ENCODE measurements at places on chromosomes 5 and 9.

DNA sequence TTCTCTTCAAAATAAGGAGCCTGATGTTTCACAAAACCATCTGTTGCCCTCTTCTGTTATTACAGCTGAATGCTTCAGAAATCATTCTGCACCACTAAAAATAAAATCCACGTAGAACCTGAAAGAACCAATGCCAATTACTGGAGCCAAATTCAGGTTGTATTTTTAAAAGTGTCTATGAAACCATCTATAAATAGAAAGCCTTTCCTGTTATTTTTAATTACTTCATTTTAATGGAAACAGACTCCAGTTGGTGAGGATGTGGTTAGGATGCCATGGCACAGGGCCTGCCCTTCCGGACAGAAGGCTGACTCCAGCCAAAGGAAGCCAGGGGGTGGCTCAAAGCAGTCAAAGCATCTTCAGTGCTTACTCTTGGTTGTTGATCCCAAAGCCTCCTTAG, 119.8 kb downstream of the TENT4A start:
- DNase-seq: no peak

DNA sequence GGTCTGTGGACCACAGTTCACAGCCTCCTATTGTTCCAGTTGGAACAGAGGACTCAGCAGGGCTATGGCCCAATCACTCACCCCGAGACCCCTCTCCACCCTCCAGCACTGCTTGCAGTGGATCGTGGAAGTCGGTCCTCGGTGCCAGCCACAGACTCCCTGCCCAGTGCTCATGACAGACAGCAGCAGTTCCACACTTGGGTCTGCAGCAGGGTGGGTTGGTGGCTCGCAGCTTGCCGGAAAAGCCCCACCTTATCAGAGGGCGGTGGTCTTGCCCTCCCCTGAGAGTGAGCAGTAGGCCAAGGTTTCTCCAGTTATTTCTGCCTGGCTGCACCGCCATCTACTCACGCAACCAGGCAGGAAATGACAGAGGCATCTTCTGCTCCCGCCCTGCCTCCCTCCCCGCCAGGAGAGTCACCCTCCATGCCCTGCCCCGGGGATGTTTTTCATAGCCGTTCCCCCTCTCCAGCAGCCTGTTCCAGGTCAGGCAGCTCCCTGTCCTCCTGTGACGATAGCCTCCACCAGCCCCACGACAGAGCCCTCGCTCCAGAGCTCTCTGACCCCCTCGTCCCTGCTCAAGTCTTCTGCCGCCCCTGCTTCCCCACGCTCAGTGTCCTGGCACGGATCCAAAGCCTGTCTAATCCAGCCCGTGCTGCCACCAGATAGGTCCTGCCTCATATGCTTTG, 34.5 kb downstream of the UNC5A start:
- no peak for DNase-seq

DNA sequence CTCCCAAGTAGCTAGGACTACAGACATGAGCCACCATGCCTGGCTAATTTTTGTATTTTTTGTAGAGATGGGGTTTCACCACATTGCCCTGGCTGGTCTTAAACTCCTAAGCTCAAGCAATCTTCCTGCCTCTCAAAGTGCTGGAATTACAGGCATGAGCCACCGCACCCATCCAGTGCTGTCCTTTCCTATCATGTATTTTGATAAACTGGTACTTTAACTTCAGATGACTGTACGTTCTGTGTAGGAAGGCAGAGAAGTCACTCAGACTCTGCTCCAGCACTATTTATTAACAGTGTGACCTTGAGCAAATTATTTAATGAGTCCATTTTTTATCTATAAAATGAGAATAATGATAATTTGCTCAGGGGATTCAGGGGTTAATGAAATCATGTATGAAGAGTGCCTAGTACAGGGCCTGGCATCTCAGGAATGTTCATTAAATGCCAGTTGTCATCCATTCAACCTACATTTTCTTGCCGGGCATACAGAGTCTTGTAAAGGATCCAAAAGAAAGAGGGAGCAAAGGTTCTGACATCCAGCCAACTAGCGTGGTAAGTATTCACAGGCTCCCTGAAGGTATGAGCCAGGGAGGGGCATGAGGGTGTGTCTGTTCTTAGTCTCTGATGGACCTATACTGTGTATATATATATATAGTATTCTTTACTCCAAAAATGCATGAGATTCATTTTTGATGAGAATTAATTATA, 201.9 kb downstream of the PBX3 start:
- no peak for DNase-seq

DNA sequence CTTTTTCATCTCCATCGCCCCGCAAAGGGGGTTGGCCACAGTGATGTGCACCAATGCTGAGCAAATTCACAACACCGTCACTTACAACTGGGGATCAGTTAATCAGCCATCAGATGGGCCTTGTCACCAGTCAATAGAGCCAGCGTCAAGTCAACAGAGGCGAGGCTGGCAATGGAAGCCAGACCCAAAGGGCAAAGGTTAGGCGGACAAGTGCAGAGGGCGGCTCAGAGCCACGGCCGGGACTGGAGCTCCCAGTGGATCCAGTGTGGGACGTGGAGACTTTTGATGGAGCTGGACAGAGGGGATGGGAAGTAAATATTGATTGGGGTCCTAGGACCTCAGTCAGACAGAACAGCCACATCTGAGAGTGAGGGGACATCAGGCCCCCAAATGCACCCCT, 45.7 kb downstream of the DUSP1 start:
- no peak for DNase-seq

GRCh38 chr9:84271531-84271900, 69.0 kb downstream of the SLC28A3 start:
- DNase-seq: no peak

DNA sequence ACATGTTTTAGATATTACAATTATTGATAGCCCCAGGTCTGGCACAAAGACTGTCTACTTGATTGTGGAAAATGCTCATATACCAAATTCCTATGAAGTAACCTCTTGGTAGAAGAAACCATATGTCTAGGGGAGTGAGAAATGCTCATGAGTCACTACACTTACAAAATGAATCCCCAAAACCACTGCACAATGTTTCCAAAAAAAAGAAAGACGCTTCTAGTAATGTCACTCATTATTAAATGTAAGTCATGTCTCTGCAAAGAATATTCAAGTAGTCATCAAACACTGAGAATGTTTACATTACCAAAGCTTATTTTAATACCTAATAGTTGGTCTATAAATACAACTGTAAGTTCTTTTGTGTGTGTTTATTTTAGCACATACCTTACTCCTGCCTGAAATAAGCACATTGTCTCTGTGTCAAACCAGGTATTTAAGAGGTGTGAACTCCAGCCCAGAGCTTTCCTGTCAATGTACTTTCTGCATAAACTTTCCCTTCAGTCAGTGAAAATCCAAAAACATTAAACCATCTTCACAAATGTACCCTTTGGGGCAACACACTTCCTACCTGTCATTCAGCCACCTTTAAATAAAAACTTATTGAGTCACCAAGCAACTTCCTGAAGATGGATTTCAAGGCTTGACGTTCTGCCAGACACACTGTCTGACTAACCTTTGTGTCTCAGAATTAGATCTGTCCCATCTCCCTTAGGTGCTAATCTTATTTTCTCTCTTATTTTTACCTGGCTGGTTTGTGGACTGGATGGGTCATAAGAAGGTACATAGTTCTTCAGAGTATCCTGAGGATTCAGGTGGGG, 194.0 kb downstream of the NFIB start:
- DNase-seq: no peak

GRCh38 chr9:4717815-4718214, 23.2 kb downstream of the AK3 start:
- DNase-seq: no peak

- DNase-seq: peak; percentile 43
Observed at GRCh38 chr9:33988219-33988890, 60.3 kb downstream of the UBAP2 start.

- no peak for DNase-seq
Observed at GRCh38 chr9:80285326-80285725, 713.6 kb downstream of the TLE4 start.

DNA sequence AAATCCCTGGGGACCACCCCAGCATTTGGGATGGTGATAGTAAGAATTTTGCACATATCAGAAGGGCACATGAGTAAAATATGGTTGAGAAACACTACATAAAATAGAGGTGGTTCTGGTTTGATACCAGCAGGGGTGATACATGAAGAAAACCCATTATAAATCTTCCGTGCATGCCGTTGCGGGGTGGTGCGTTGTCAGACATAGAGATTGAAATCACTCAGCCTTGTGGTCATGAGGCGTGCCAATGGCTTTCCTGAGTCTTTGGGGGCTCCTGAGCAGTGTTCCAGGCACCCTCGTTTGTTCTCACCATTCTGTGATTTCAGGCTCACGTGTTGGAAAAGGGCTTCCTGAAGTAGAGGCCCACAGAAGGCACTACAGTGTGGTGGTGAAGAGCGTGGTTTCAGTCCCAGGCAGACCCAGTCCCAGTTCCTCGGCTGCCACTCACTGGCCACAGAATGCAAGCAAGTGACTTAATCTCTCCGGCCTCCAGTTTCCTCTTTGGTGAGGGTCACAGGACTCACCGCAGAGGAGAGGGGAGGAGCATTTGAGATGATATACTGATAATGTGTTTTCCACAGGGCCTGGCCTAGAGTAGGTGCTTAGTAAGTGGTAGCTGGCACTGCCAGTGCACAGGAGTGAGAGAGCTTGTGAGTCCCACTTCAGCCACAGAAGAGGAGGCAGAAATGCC, 20.5 kb upstream of the GLRX start:
- peak; percentile 76 for DNase-seq

GRCh38 chr5:74360535-74361210, 279.9 kb downstream of the ENC1 start:
- no peak for DNase-seq

- no peak for DNase-seq
Observed at GRCh38 chr5:9483779-9484178, 62.1 kb downstream of the SEMA5A start.

- DNase-seq: no peak
Observed at GRCh38 chr5:79456890-79457583, 56.9 kb downstream of the HOMER1 start.

GRCh38 chr5:17232405-17232804, 15.0 kb downstream of the BASP1 start:
- no peak for DNase-seq

GRCh38 chr5:83029-83428, 8.9 kb upstream of the PLEKHG4B start:
- no peak for DNase-seq

GRCh38 chr5:133524666-133525065, 87.7 kb downstream of the FSTL4 start:
- no peak for DNase-seq

DNA sequence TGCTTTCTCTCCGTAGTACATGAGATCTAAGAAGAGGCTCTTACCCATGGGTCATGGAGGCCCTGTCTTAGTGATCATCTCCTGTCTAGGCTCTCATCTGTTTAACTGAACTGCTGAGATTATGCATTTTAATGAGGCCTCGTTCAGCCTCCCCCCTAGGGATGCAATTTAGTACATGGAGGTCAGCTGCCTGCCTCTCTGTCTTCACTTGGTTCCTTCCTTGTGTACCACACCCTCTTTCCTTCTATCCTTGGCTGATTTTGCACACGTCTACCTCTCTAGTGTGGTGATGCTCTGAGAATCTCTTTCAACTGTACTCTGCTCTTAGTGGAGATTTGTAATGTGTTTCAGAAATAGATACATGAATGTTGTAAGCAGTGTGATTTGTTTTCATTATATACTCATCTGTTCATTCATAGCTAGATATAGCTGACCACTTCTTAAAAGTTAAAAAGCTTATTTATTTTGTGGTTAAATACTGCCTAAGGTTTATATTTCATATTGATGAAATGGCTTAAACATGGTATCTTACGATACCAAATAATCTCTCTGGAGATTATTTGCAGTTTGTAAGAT, 3.5 kb upstream of the ACTBL2 start:
- DNase-seq: no peak

DNA sequence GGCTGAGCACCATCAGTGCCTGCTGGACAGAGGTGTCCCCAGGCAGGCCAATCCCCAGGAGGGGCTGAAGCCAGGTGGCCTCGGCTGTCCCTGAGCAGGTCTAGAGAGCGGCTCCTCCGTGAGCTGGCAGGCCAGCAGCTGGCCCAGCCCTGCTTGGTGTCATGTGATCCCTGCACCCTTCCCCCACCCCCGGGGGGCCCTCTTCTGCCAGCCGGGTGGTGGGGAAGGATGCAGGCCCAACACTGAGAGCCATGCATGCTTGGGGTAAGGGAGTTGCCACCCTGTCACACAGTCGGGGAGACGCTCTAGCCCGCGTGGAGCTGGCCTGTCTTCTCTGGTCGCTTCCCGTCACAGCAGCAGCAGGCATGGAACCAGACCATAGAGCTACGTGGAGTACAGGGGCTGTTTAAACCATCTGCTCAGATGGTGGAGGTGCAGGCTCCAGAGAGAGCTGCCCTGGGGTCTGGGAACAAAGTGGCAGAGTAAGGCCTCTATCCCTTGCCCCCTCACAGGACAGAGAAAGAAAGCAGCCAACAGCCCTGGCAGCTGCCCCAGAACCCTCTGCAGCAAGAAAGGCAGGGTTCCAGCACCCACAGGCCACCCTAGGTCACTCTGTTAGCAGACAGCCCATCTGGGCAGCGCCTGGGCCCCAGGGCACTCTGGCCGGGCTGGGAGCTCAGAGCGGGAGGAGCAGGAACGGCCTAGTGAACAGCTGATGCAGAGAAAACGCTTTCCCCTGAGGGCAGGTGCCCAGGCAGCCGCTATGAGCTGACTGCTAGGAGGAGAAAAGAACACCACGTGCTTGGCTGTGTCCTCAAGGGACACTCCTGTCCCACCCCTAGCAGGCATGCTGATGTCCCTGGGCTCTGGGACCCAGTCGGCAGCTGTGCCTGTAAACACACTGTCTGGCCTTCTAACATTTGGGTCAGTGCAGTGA, 6.8 kb downstream of the RALGDS start:
- DNase-seq: no peak

- DNase-seq: no peak
Observed at GRCh38 chr5:93571114-93571949, 9.7 kb downstream of the NR2F1-AS1 start.

DNA sequence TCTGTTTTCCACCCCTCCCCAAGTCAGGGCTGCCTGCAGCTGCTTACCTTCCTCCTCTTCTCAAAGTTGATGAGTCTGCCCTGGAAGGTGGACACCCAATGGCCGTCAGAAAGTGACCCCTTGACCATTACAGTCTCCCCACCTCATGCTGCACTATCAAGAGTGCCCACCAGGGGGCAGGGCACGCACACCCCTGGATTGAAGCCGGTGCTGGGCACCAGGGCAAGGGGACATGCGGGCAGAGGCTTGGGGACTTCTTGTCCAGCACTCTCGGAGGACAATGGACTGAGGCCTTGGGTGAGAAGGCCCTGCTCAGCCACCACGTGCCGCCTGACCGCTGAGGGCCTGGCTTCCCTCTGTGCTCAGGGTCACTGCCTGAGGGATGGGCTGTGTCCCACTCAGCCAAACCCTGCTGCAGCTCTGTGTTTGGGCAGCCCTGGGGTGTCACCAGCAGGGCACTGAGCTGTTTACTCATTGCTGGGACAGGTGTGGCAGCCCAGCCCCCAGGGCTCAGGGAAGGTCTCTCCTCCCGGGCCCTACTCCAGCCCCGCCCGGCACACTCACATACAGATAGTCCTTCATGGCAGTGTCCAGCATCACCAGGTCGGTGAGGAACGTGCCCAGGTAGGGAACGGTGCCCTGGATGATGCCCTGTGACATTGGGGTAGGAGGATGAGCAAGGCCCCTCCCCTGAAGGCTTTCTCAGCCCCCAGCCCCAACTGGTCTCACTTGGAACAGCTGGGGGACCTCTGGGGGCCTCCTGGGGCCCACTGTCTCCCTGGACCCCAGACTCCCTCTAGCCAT, 17.7 kb downstream of the RALGDS start:
- DNase-seq: peak; percentile 28

- DNase-seq: no peak
Observed at GRCh38 chr5:72130351-72130761, 23.1 kb downstream of the MAP1B start.

Data from stimulated activated naive CD4-positive, alpha-beta T cell treated with Interleukin-2 at 50 U/mL for 16 hours (primary cell).